Esophagus squamous epithelium (tissue), 5 donors: ENCODE measurements at places on chromosomes 13 and 19.

DNA sequence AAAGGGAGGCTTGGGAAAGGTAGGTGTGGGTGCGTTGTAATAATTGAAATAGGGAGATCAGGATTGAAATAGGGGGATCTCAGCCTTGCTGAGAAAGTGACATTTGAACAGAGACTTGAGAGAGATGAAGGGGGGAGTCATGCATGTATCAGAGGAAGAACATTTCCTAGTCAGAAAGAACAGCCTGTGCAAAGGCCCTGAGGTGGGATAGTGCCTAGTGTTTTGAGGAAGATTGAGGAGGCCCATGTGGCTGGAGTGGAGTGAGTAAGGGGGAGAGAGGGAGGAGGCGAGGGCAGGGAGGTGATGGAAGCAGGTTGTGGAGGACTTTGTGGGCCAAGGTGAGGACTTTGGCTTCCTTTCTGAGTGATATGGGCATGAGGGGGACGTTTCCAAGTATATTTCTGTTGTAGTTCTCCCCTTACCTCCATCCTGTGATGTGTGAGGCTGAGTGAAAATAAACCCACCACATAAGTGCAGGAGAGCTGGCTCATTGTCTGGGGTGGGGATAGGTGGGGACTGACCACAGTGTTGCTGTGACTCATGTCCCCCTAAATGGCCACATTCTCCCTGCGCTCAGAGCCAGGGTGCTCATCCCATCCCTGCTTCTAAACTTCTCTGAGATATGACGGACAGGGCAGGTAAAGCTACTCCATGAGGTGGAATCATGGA, 17.8 kb downstream of the ACTL9 start:
- no peaks in the 10 kb centered on the region for H3K4me1 ChIP-seq
- H3K4me3 ChIP-seq = no peak overlapping the region
- no peak overlapping the region for H3K27ac ChIP-seq
- no peak for DNase-seq
- H3K27me3 ChIP-seq = no peaks in the 10 kb centered on the region

DNA sequence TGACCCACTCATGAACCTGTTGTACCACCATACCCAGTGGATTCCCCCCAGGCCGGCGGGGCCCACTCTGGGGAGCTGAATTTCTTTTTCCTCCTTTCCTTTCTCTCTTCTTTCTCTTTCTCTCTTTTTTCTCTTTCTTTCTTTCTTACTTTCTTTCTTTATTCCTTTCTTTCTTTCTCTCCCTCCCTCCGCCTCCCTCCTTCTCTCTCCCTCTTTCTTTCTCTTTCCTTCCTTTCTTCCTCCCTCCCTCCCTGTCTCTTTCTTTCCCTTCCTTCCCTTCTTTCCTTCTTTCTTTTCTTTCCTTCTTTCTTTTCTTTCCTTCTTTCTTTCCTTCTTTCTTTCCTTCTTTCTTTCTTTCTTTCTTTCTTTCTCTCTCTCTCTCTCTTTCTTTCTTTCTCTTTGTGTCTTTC, 327.7 kb downstream of the ZNF536 start:
- H3K27me3 ChIP-seq = no peaks in the 10 kb centered on the region
- DNase-seq = no peak
- no peak overlapping the region for H3K4me3 ChIP-seq

DNA sequence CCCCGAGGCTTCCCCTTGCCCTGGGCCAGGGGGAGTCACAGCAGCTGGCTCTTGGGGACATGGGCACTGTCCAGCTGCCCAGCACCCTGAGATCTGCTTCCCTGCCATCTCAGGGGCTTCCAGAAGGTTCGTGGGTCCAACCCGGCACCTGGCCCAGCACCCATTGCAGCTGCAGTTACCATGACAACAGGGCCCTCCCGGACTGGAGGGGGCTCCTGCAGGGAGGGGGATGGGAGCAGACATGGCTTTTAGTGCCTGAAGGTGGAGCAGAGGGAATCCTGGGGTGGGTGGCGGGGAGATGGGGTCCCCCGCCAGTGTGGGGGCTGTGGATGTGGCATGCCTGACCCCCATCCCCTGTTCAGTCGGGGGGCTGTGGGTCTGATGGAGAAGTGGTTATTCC, 14.7 kb downstream of the PIN1 start:
- no peak overlapping the region for H3K27ac ChIP-seq
- H3K4me3 ChIP-seq = no peak overlapping the region
- no peaks in the 10 kb centered on the region for H3K27me3 ChIP-seq
- H3K4me1 ChIP-seq = peaks cover 21% of the 10 kb centered on the region
- peaks cover 7% of the 10 kb centered on the region for H3K36me3 ChIP-seq
- no peak for DNase-seq

DNA sequence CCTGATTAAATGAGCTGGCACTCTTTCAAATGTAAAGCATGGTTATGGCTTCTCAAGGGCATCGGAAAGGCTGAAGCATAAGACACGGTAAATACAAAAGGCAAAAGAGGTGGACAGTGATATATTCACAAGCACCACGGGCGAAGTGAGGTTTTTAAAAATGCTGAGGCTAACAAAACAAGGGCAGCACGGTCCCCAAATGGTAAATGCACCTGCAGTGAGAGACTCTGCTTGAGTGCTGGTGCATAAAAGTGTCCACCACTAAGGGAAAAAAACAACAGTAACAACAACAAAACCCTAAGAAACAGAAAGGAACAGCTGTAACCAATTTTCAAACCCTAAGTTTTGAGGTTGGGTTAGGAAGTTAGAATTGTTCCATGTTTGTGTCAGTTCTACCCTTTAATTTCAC, 234.9 kb downstream of the PCDH9 start:
- H3K4me1 ChIP-seq = no peaks in the 10 kb centered on the region
- DNase-seq = no peak
- H3K27ac ChIP-seq = no peak overlapping the region
